Heart left ventricle (tissue), 16 donors: ENCODE measurements at places on chromosomes 4 and X. TPM values are rescaled to one million over a fixed set of nuclear protein-coding genes. Genes with fewer than 3 reads are reported as not detected.

The GLUD2 gene
- polyA plus RNA-seq = 0.42 TPM

The PDZD11 gene
- 57.3 TPM for polyA plus RNA-seq

The ACE2 gene
- polyA plus RNA-seq = 5.0 TPM

The RBM46 gene
- not detected for polyA plus RNA-seq

The SSR4 gene
- polyA plus RNA-seq = 307 TPM

The CPZ gene
- polyA plus RNA-seq = 0.26 TPM

The GSX2 gene
- 0.04 TPM for polyA plus RNA-seq

- H3K36me3 ChIP-seq = no peaks in the 10 kb centered on the region
- no peak overlapping the region for H3K27ac ChIP-seq
- DNase-seq = no peak
Measured at GRCh38 chrX:26788402-26788998, 572.5 kb downstream of the MAGEB5 start.

DNA sequence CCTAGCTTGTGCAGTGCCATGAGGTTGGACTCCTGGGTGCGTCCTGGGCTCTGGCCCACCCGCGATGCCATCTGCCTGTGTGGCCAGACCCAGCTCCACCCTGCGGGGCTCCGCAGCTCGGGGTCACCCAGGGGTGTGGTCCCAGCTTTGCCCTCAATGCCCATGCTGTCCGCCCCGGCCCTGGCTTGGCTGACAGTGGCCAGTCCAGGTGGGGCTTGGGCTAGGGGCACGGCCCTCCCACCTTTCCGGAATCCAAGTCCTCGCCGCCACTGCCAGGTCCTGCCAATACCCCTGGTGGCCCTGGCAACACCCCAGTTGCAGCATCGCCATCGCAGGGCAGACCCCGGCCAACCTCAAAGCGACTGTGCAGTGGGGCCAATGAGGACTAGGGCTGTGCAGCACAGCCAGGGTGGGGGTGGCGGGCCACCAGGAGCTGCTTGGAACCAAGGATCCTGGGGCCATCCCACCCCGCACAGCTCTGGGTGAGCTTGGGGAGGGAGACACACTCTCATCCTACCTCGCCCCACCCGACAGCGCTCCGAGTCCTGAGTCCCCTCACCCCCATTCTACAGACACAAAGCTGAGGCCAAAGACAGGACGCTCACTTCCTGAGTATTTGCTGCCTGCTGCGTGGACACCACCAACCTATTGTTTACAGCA, 80.9 kb downstream of the ZNF718 start:
- H3K4me1 ChIP-seq = no peaks in the 10 kb centered on the region
- H3K27ac ChIP-seq = no peak overlapping the region
- peak; percentile 57 for DNase-seq
- H3K27me3 ChIP-seq = no peaks in the 10 kb centered on the region

- H3K4me1 ChIP-seq = peaks cover 12% of the 10 kb centered on the region
- H3K27me3 ChIP-seq = no peaks in the 10 kb centered on the region
- H3K4me3 ChIP-seq = no peak overlapping the region
- no peaks in the 10 kb centered on the region for H3K36me3 ChIP-seq
- DNase-seq = no peak
Measured at GRCh38 chr4:169315530-169316343, 45.0 kb upstream of the SH3RF1 start.

DNA sequence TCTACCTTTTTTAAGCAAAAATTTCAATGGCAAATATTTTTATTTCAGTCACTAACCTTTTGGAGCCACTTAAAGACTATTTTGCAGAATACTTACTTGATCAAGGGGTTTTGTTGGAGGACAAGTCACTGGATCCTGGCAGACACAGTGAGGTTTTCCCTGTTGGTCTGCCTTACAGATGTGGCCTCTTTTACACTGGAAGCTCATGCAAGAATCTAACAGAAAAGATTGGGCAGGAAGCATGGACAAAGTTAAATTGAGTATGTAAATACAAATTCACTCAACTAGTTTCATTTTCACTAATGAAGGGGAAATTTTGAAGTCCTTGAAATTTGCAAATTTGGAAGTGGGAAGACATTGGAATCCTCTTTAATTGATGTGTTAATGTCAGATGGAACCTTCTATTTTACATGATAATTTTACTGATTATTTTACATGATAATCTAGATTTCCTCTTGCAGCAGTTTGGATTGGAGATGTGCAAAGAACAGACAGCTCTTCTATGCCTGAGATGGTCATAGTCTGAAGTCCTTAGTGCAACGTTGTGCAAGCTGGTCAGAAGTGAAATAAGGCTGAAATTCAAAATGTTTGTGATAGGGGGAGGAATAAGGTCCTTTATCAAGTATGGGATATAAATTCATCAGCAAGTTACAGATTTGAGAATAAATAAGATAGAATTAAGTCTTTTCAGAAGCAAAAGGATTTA, 38.4 kb downstream of the SPARCL1 start:
- H3K4me1 ChIP-seq = peaks cover 3% of the 10 kb centered on the region
- DNase-seq = no peak
- H3K27me3 ChIP-seq = no peaks in the 10 kb centered on the region
- H3K4me3 ChIP-seq = no peak overlapping the region
- H3K36me3 ChIP-seq = peaks cover 66% of the 10 kb centered on the region

DNA sequence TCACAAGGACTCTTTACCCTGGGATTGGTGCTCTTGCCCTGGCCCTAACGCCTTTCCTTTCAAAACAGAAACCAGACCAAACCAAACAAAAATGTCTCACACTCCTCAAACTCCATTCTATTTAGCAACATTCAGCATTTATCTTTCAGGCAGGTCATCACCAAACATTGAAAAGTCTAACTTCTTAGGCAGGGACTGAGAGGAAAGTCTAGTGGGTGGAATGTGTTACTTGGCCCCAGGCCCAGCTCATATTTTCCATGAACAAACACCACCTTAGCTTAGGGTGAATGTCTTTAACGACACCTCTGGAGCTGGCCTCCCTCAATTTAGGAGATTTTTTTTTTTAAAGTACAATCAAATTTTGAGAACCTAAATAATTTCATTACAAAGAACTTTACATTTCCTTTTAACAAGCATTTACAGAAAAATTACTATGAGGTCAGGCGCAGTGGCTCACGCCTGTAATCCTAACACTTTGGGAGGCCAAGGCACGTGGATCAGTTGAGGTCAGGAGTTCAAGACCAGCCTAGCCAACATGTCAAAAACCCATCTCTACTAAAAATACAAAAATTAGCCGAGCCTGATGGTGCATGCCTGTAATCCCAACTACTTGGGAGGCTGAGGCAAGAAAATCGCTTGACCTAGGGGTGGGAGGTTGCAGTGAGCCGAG, 10.2 kb upstream of the N4BP2 start:
- no peak overlapping the region for H3K4me3 ChIP-seq
- H3K36me3 ChIP-seq = no peaks in the 10 kb centered on the region
- DNase-seq = peak; percentile 18
- H3K27ac ChIP-seq = no peak overlapping the region
- H3K4me1 ChIP-seq = peaks cover 3% of the 10 kb centered on the region

DNA sequence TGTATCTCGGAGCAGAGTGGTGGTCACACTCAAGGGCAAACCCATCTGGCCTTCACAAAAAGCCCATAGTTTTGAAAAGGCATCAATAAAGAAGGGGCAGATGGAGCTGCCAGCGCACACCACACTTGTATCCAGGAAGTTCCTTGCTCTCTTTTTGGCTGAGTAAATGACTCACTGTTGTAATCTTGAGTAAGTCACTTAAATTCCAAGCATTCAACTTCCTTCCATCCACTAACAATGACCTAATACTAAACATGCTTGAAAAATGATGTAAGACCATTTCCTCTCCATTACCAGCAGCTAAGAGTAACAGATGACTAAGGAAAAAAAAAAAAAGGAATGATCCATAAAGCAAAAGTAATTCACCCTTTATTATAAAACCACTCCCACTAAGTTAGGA, 32.4 kb upstream of the MYOZ2 start:
- no peak overlapping the region for H3K4me3 ChIP-seq
- H3K27me3 ChIP-seq = no peaks in the 10 kb centered on the region
- H3K4me1 ChIP-seq = peaks cover 18% of the 10 kb centered on the region
- DNase-seq = no peak

- DNase-seq = peak; percentile 35
- H3K36me3 ChIP-seq = no peaks in the 10 kb centered on the region
- H3K4me3 ChIP-seq = no peak overlapping the region
- no peak overlapping the region for H3K27ac ChIP-seq
- H3K4me1 ChIP-seq = no peaks in the 10 kb centered on the region
- H3K27me3 ChIP-seq = no peaks in the 10 kb centered on the region
Measured at GRCh38 chr4:78691971-78692821, 84.0 kb upstream of the BMP2K start.

- H3K4me3 ChIP-seq = no peak overlapping the region
- H3K27me3 ChIP-seq = no peaks in the 10 kb centered on the region
- no peaks in the 10 kb centered on the region for H3K4me1 ChIP-seq
- H3K36me3 ChIP-seq = no peaks in the 10 kb centered on the region
- H3K27ac ChIP-seq = no peak overlapping the region
Measured at GRCh38 chrX:130770615-130771014, 132.4 kb downstream of the ENOX2 start.

- no peaks in the 10 kb centered on the region for H3K36me3 ChIP-seq
- no peaks in the 10 kb centered on the region for H3K27me3 ChIP-seq
- no peak overlapping the region for H3K27ac ChIP-seq
- H3K4me1 ChIP-seq = no peaks in the 10 kb centered on the region
Measured at GRCh38 chr4:64935469-64936001, 526.3 kb upstream of the TECRL start.

GRCh38 chr4:589219-589963, 13.3 kb upstream of the TMEM271 start:
- no peaks in the 10 kb centered on the region for H3K4me1 ChIP-seq
- DNase-seq = no peak
- no peak overlapping the region for H3K4me3 ChIP-seq
- no peak overlapping the region for H3K27ac ChIP-seq
- no peaks in the 10 kb centered on the region for H3K36me3 ChIP-seq
